Osteocyte (in vitro differentiated cells): ENCODE measurements at places on chromosomes 7 and 10. TPM values are rescaled to one million over a fixed set of nuclear protein-coding genes. Genes with fewer than 3 reads are reported as not detected.

Gene RPA3
- total RNA-seq, result 14.8 and 16.5 TPM in 2 replicates

Gene ELFN1
- total RNA-seq, result 0.62 and 0.73 TPM in 2 replicates

Gene C10orf67
- not detected in 2 replicates for total RNA-seq

Gene VIM
- 2,114 and 2,178 TPM in 2 replicates for total RNA-seq

Gene ETV1
- total RNA-seq, result 14.5 and 15.2 TPM in 2 replicates

Gene GNGT1
- total RNA-seq, result not detected in 2 replicates

Gene ENO4
- 0.70 and 0.76 TPM in 2 replicates for total RNA-seq

- H3K36me3 ChIP-seq, result no peaks in the 10 kb centered on the region
- DNase-seq, result no peak
- H3K27ac ChIP-seq, result no peak overlapping the region
- peaks cover 42% of the 10 kb centered on the region for H3K27me3 ChIP-seq
- H3K4me3 ChIP-seq, result no peak overlapping the region
- no peaks in the 10 kb centered on the region for H3K4me1 ChIP-seq
Observed at GRCh38 chr10:23035569-23035968, 59.8 kb upstream of the MSRB2 start.

DNA sequence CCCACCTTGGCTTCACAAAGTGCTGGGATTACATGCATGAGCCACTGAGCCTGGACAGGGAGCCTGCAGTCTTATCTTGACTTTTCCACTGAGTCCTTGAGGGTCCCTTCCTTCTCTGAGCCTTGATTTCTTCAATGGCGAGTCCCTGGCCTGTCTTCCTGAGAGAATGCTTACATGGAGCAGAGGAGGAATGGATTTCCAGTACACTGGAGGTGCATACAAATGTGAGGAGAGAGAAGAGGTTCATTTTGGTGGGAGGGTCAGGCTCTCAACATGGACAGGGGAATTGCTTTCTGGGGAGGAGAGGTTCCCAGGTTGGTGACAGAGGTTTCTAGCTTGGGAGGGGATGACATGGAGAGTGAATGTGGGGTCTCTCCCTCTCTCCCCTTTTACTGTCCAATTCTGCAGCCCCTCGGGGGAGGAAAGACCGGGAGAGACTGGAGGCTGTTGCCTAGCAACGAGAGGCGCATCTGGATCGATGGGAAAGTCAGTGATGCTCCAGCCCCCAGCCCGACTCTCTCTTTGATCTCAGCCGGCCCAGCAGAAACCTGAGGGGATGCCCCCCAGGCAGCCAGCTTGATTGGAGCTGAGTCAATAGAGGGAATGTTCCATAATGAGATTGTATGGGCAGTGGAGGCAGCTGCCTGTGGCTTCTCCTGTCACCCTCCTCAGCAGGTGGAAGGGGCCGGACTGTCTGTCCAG, 14.8 kb downstream of the SRRM3 start:
- no peaks in the 10 kb centered on the region for H3K36me3 ChIP-seq
- H3K27me3 ChIP-seq, result peaks cover 24% of the 10 kb centered on the region
- no peak overlapping the region for H3K4me3 ChIP-seq
- H3K4me1 ChIP-seq, result peaks cover 7% of the 10 kb centered on the region

DNA sequence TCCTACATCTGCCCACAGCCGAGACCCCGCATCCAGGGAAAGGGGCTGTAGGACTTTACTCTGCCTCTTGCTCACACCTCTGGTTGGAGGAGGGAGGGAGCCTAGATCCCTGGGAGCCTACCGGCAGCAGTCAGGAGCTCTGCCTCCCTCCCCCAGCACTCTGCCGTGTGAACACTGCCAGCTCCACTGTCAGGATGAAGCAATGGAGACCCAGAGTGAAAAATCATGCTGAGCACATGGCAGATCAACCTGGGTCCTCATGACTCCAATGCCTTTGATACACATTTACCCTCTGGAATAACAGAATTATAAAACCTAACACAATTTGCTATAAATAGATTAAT, 477.7 kb downstream of the TNS3 start:
- no peak overlapping the region for H3K27ac ChIP-seq
- DNase-seq, result no peak
- H3K4me3 ChIP-seq, result no peak overlapping the region

DNA sequence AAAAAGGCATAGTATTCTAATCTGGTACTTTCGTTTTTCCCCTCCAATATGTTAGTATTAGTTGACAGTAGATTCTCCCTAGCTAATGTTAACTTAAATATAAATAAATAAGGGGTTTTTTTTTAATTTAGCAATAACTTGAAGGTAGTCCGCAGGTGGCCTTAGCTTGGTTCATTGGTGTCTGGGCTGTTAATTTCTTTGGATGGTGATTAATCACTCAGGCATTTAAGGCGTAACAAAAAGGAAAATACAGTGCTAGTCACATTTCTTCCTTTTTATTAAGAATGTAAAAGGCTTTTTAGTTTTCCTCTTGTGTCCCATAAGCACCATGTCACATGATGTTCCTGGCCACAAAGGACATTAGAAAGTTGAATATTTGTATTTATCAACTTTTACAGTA, 161.0 kb upstream of the POT1 start:
- no peaks in the 10 kb centered on the region for H3K36me3 ChIP-seq
- H3K27me3 ChIP-seq, result no peaks in the 10 kb centered on the region
- no peaks in the 10 kb centered on the region for H3K4me1 ChIP-seq
- DNase-seq, result no peak

DNA sequence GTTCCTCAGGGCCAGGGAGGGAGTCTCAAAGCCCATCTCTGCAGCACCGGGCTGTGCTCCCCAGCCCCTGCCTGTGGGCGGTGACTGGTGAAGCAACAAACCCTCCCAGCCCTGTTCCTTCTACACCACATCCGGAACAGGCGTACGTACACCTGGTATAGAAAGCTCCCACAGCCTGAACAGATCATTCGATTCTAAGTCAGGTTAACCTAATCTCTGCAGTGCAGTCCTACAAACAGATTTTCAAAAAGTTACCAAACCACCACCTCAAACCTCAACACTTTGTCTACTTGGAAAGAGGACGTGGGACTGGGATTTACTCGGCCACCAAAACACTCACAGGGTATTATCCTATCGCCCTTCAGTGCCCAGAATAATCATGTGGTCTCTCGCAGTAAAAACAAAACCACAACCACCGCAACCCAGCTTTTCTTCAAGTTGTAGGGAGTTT, 238.4 kb downstream of the DIP2C start:
- H3K36me3 ChIP-seq, result no peaks in the 10 kb centered on the region
- H3K27me3 ChIP-seq, result no peaks in the 10 kb centered on the region
- no peak overlapping the region for H3K27ac ChIP-seq
- peaks cover 25% of the 10 kb centered on the region for H3K4me1 ChIP-seq
- no peak overlapping the region for H3K4me3 ChIP-seq

GRCh38 chr10:114397651-114398145, 6.6 kb downstream of the AFAP1L2 start:
- no peaks in the 10 kb centered on the region for H3K27me3 ChIP-seq
- H3K4me3 ChIP-seq, result no peak overlapping the region
- no peak for DNase-seq
- peak overlapping the region; percentile 70 for H3K27ac ChIP-seq

GRCh38 chr7:143948733-143949132, 5.9 kb upstream of the OR2F1 start:
- H3K36me3 ChIP-seq, result no peaks in the 10 kb centered on the region
- peaks cover 48% of the 10 kb centered on the region for H3K27me3 ChIP-seq
- H3K4me1 ChIP-seq, result no peaks in the 10 kb centered on the region
- DNase-seq, result no peak

- DNase-seq, result no peak
- H3K27me3 ChIP-seq, result no peaks in the 10 kb centered on the region
- no peaks in the 10 kb centered on the region for H3K36me3 ChIP-seq
- no peak overlapping the region for H3K27ac ChIP-seq
Observed at GRCh38 chr7:67380858-67381257, 384.2 kb downstream of the TYW1 start.

DNA sequence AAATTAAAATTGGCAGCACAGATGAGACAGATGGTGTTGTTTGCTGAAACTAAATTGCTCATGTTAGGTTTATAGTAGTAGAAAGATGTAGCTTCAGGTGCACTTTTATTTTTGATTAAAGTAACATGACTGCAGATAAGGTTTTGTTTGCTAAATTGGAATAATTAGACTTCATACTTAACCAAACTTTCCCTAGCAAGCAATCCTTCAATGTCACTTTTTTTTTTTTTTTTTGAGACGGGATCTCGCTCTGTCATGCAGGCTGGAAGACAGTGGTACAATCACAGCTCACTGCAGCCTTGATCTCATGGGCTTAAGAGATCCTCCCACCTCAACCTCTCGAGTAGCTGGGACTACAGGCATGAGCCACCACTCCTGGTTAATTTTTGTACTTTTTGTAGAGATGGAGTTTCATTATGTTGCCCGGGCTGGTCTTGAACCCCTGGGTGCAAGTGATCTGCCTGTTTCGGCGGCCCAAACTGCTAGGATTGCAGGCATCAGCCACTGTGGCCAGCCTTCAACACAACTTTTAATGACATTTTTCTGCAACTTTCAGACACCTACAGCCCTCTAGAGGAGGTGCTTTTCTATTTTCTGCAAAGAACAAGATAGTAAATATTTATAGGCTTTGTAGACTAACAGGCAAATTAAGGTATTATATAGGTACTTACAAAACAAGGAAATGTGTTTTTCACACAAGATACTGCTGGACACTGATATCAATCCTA, 84.8 kb upstream of the CCNY start:
- DNase-seq, result no peak
- peaks cover 2% of the 10 kb centered on the region for H3K27me3 ChIP-seq
- H3K27ac ChIP-seq, result no peak overlapping the region
- H3K4me3 ChIP-seq, result no peak overlapping the region
- no peaks in the 10 kb centered on the region for H3K36me3 ChIP-seq

GRCh38 chr7:51658684-51659083, 342.1 kb upstream of the COBL start:
- no peaks in the 10 kb centered on the region for H3K27me3 ChIP-seq
- H3K36me3 ChIP-seq, result no peaks in the 10 kb centered on the region
- DNase-seq, result no peak
- no peak overlapping the region for H3K4me3 ChIP-seq

- H3K36me3 ChIP-seq, result no peaks in the 10 kb centered on the region
- no peak overlapping the region for H3K4me3 ChIP-seq
- H3K27me3 ChIP-seq, result no peaks in the 10 kb centered on the region
- H3K4me1 ChIP-seq, result no peaks in the 10 kb centered on the region
- peak; percentile 34 for DNase-seq
Observed at GRCh38 chr10:123535386-123535785, 130.8 kb upstream of the GPR26 start.

DNA sequence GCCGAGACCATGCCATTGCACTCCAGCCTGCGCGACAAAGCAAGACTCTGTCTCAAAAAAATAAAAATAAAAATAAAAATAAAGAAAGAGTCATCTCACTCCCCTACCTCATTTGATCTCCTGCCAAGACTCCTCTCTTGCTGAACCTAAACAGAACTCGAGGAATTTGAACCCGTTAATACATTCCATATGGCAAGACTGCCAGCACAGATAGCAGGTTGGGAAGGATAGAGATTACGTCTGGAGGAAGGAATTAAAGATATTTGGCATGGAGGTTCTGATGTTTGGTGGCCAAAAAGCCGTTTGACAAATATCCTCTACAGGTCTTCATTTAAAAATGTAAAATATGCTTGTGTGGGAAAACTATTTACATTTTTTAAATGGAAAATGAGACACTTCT, 549.6 kb downstream of the HTR7 start:
- H3K36me3 ChIP-seq, result no peaks in the 10 kb centered on the region
- no peaks in the 10 kb centered on the region for H3K27me3 ChIP-seq
- peak overlapping the region; percentile 61 for H3K27ac ChIP-seq
- H3K4me3 ChIP-seq, result no peak overlapping the region
- no peak for DNase-seq

- no peaks in the 10 kb centered on the region for H3K27me3 ChIP-seq
- DNase-seq, result no peak
- H3K4me1 ChIP-seq, result peaks cover 62% of the 10 kb centered on the region
Observed at GRCh38 chr7:41999736-42000283, 237.2 kb downstream of the GLI3 start.

GRCh38 chr7:94330269-94331020, 64.2 kb upstream of the COL1A2 start:
- no peaks in the 10 kb centered on the region for H3K36me3 ChIP-seq
- no peaks in the 10 kb centered on the region for H3K27me3 ChIP-seq

DNA sequence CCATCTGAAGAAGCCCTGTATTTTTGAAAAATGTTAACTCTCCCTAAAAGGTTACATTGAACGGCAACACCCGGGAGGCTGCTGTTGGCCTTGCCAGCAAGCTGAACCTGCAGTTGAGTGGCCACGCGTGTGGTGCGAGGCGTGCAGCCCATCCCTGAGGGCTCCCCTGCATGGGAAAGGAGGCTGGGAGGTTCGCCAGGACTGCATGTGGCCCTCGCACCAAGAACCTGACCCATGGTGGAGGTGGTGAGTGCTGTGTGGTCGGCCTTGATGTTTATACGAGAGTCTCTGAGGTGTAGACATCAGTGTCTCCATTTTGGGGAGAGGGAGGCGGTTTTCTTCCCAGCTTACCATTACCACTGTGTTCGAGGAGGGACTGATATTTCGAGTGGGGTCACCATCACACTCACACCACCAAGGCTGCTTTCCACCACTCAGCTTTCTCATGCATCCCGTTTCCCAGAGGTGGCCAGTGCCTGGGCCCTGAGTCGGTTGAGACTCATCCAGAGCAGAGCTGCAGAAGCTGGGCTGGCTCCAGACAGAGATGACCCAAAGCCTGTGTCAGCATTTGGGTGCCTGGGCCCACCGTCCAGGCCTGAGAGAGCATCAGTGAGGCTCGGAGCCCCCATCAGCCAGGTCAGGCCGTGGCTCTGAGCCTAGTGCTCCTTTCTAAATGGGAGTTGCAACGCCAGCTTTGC, 222.6 kb downstream of the EBF3 start:
- no peaks in the 10 kb centered on the region for H3K4me1 ChIP-seq
- no peaks in the 10 kb centered on the region for H3K36me3 ChIP-seq
- peak; percentile 81 for DNase-seq
- no peaks in the 10 kb centered on the region for H3K27me3 ChIP-seq
- no peak overlapping the region for H3K4me3 ChIP-seq
- no peak overlapping the region for H3K27ac ChIP-seq

DNA sequence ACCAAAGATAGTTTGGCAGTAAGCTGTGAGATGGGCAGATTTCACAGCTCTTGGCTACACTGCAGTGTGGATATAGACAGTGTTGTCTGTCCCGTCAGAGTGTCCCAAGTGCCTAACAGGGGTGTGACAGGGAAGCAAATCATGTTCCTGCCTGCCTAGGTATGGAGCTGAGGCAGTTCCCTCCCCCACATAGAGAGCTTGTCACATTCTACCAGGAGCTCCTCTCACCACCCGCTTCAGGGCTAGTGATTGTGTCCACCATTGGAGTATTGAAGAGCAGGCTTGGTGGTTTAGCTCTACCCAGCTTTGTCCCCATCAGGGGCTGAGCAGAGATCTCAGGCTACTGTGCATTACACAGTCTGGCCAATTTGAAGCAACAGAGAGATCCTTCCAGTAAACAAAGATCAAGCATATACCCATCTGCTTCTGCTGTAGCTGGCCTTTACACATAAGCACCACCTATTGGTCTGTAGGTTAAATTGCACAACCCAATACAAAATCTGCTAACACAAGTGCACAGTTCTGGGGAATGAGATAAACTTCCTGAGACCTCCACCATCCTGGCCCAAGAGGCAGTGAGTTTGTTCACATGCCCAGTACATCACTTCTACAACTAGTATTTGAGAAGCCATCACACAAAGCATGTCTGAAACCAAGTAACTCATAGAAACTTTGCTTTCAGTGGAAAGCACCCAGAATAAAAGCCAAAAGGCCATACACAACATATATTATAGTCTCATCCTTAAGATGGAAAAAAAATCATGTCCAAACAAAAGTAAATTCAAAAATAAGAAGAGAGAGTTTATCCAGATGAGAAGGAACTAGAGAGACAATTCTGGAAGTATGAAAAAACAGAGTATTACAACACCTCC, 67.3 kb downstream of the GLCCI1 start:
- no peaks in the 10 kb centered on the region for H3K4me1 ChIP-seq
- H3K27ac ChIP-seq, result no peak overlapping the region
- peaks cover 21% of the 10 kb centered on the region for H3K36me3 ChIP-seq
- H3K4me3 ChIP-seq, result no peak overlapping the region
- H3K27me3 ChIP-seq, result no peaks in the 10 kb centered on the region
